ENCODE measurements at places on chromosomes 1 and 21.
A peak's percentile ranks its signal among the peaks of the same experiment; 100 is the strongest.

DNA sequence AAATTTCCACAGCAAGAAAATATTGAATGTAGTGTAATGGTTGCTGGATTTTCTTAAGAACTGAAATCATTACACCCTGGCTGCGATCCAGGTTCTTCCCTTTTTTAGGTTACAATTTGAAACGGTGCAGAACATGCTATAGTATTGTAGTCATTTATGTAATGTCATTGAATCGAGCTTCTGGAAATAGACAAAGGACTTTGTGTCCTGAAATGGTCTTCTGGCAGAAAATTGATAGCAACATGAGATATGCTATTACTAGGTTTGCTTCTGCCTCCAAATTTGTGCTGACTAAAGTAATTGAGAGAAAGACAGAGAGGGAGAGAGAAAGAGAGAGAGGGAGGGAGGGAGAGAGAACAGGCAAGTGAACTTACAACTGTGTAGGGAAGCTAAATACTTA lies 146.2 kb upstream of the NFIA start:
- no peak for DNase-seq

DNA sequence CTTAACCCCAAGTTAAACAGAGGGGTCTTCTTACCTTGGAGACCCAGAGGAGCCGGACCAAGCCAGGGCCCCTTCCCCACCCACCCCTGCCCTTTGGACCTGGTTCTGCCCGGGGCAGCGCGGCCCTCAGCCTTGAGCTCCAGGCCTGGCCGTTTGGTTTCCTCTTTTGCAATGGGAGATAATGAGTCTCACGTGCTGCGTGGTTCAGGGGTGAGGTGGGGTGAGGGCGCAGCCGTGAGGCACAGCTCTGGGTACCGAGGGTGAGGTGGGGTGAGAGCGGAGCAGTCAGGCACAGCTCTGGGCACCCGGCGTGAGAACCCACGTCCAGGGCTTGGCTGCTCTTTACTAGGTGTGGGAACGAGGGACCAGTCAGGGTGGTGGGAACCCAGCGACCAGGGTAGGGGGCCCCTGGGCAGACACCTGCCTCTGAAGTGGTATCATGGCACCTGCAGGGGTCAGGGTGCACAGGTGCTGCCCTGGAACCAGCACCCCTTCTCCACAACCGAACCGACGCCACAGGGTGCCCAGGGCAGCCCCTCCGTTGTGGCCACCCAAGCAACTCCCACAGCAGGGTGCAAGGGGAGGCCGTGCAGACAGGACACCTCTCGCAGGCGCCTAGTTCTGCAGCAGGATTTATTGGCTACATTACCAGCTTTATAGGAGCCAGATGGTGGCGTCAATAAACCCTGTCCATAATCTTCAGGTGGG lies 182.2 kb downstream of the PRDM16 start:
- no peak for DNase-seq

DNA sequence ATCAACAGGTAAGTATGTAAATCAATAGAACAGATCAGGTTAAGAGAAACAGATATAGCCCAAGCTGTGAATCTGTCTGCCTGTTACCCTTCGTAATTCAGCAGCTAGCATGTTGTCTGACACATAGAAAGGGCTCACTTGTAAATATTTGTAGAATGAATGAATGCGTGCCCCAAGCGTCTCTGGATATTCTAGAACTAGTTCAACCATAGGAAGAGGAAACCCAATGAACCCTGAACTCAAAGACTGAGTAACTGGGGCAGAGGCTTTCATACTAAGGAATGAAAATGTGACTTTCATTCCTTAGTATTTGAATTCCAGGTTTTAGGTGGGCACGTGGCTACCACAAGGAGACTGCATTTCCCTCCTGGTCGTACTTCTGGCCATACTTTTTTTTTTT lies 60.1 kb upstream of the SMYD2 start:
- DNase-seq = no peak

- no peak for DNase-seq
These were observed 45.8 kb upstream of the RC3H1 start for GRCh38 chr1:174068000-174068399.

DNA sequence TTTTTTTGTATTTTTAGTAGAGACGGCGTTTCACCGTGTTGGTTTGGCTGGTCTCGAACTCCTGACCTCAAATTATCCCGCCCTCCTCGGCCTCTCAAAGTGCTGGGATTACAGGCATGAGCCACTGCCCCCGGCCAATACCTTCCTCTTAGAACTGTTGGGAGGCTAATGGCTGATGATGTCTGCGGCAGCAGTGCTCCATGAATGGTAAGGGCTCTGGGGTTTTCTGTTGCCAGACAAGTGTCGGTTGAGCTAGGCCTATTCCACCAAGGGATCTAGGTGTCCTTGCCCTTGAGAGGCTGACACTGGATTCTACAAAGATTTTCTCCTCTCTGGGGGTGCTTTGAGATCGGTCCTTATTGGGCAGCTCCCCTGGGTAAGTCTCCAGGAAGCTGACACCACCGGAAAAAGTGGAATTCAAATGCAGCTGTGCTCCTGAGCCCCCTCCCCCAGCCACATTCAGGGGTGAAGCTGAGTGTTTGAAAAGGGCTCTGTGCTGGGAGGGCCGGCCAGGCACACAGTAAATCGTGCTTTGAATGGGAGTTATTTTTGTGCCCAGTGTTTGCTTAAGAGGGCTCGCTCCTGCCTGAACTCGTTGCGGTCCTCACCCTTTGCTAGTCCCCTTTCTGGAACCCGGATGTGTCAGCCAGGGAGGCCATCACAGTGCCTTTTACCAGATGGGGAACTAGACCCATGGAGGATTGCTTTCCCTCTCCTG lies 5.2 kb downstream of the SOX13 start:
- no peak for DNase-seq

DNA sequence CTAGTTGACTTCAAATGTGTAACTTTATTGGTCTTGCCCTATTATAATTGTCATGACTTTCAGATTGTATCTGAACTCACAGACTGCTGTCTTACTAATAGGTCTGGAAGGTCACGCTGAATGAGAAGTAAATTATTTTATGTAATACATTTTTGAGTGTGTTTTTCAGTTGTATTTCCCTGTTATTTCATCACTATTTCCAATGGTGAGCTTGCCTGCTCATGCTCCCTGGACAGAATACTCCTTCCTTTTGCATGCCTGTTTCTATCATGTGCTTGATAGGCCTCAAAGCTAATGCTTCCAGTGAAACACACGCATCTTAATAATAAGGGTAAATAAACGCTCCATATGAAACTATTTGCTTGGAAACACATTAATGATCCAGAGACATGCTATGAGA lies 7.3 kb downstream of the RGS4 start:
- DNase-seq = no peak

DNA sequence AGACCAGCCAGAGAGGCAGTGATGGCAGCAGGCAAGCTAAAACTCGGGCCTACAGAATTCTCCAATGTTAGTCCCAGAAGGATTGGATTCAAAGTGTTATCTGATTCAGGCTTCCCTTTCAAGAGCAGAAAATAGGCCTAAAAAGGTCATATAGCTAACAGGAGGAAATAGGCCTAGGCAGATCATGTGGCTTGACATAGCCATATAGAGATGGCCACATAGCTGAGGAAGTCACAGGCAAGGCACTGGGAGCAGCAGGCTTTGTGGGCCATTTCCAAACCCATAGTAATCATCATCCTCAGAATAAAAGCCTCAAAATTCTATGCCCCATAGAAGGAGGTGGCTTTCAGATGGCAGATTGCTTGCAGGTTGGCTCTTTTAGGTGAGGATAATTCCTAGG lies 29.0 kb upstream of the LMO4 start:
- no peak for DNase-seq

GRCh38 chr21:45250914-45251634 lies 36.6 kb downstream of the POFUT2 start:
- no peak for DNase-seq

DNA sequence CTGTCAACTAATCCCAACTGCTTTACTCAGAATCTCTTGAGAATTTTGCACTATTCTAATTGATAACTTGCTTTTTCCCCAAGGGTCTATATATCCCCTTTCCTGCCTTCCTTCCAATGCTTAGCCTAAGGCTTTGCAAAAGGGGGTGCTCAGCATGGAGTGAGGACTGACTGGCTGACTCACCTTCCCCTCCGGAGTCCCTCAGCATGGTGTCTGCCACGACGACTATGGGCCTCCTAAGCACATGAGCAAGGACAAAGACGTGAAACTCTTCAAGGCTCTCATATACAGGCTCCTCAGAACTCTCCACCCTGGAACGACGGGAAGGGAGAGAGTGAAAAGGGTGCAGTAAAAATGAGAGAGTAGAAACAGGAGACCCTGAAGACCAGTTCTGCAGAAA lies 13.2 kb upstream of the MTMR11 start:
- DNase-seq = no peak

GRCh38 chr1:157163273-157164127 lies 25.3 kb upstream of the ETV3 start:
- no peak for DNase-seq

DNA sequence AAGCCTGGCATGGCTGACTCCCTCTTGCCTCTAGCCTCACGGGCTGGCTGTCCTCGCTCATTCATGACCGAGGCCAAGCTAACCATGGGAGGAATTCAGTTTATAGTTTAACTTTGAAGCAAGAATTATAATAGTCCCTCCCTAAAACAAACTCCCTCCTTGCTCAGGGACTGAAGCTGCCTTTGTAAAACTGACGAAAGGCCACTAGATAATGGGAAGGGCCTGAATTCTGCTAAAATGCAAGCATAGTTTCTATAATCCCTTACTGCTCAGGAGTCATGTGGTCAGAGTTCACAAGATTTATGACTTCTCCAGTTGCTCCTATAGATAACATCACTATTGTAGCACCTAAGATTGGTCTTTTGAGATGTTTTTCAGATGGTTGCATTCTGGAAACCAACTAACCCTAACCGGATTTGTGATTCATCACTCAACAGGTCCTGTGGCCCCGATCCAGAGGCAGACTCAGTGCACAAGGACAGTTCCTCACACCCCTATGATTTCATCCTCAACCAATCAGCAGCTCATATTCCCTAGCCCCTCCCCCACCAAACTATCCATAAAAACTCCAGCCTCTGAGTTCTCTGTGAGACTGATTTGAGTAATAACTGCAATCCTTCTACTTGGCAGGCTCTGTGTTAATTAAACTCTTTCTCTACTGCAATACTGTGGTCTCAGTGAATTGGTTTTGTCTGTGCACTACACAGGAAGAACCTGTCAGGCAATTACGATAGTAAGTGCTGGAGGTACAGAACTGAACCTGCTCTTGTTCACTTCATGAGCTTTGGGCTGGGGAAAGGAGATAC lies 26.4 kb downstream of the HHIPL2 start:
- no peak for DNase-seq

DNA sequence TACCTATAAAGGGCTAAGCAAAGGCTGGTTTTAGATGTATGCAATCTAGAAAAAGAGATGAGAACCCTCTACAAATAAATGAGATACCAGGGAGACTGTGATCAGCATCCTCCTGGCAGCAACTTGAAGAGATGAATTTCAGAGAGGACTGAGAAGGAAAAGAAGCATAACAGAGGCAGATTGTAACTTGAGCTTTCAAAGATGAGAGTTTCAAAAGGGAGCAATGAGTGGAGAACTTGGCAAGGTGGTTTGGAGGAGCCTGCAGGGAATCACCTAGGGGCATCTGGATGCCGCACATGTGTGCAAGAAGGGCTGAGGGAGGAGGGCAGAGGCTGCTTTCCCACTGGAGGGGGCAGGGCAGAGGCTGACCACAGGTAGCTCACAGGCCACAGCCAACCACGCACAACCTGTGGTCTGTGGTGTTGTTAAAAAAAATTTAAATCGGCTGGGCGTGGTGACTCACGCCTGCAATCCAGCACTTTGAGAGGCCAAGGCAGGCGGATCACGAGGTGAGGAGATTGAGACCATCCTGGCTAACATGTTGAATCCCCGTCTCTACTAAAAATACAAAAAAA lies 50.2 kb downstream of the PCNX2 start:
- DNase-seq = no peak

- DNase-seq = no peak
These were observed 142.5 kb downstream of the OLFM3 start for GRCh38 chr1:101854271-101854670.

- DNase-seq = no peak
These were observed 104.1 kb upstream of the TMPRSS2 start for GRCh38 chr21:41611966-41612606.

GRCh38 chr1:58932859-58933598 lies 149.2 kb upstream of the JUN start:
- DNase-seq = peak; percentile 26

- no peak for DNase-seq
These were observed 89.7 kb upstream of the RUNX1 start for GRCh38 chr21:35138665-35139381.

GRCh38 chr21:23119491-23119890 lies 2121.3 kb downstream of the NCAM2 start:
- no peak for DNase-seq
